ENCODE measurements at places on chromosomes 6 and 20.

DNA sequence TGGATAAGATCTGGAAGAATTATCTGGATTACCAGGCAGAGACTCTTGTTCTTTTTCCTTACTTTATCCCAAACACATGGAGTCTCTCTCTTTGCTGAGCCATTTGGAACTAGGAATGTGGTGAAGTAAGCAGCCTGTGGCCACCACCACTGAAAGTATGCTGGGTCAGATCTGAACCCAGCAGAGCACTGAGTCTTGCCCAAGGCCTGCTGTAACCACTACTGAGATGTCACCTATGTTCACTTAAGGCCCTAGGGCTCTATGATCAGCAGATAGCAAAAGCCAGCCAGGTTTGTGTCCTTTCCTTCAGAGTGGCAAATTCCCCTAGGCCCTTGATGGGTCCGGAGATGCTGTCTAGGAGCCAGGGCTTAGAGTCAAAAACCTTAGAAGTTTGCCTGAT, 103.3 kb upstream of the PLN start:
- DNase-seq, result no peak

DNA sequence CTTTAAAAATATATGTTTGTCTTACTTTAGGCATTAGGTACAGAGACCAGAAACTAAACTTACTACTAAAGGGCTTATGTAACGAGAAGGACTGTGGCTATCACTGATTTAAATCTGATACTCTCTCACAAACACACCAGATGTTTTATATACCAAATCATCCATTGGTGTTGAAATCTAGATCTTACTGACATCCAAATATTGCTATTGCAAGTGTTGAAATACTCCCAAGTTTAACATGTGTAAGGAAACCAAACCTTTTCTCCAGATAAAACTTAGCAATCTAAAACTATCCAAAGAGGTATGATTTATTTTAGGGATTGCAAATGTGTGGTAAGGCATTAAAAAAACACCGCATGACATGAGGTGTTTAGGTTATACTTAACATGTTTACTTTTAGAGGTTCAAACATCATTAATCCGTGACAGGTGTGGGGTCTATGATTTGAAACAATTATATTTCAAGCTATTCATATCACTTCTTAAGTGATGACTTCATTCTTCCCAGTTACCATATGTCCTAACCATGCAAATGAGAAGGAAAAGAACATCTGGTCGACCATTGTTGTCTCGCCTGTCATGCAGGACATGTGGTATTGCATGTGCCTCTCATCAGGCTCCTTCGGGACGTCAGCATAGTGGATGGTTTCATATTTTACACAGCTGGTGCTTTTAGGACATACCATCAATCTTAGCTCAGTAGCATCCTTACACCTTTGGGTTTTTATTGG, 168.3 kb upstream of the SPACA1 start:
- DNase-seq, result peak; percentile 98

DNA sequence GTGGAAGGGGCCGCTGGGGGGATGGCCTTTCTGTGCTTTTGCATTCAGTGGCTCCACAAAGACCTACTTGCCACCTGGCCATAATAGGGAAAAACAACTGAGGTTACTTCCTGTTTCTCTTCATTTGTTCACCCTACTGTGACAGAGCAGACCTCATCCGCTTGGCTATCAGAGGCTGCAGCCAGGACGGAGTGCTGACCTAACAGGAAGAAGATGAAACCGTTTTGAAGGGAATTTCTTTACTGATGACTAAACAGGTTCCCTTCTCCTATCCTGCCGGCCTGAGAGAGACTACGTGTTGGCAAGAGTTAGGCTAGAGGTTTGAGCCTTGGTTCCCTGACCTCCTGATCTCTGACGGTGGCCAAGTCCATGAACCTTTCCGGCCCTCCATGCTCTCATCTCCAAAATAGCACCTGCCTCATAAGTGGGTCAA, 21.3 kb downstream of the PRR18 start:
- peak; percentile 92 for DNase-seq

GRCh38 chr6:138307352-138307751, 70.4 kb upstream of the SMIM28 start:
- no peak for DNase-seq

GRCh38 chr20:9276966-9277468, 208.1 kb downstream of the PLCB4 start:
- no peak for DNase-seq

DNA sequence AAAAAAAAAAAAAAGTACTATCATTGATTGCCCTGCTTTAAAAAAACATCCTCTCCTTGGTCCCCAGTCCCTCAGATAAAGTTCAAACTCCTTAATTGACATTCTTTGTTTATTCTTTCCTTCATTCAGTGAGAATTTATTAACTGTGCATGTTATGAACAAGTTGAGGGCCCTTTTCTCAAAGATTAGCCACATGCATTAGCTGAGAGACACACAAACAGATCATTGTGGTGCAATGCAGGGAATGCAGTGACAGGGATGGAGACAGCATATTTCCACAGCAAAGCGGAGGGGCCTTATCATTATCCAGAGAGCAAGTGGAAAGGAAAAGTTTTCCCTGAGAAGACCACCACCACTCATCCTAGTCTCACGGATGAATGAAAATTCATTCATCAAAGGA, 21.9 kb upstream of the IPCEF1 start:
- no peak for DNase-seq

- DNase-seq, result no peak
Measured at GRCh38 chr6:29603930-29604329, 19.0 kb downstream of the OR2H2 start.

DNA sequence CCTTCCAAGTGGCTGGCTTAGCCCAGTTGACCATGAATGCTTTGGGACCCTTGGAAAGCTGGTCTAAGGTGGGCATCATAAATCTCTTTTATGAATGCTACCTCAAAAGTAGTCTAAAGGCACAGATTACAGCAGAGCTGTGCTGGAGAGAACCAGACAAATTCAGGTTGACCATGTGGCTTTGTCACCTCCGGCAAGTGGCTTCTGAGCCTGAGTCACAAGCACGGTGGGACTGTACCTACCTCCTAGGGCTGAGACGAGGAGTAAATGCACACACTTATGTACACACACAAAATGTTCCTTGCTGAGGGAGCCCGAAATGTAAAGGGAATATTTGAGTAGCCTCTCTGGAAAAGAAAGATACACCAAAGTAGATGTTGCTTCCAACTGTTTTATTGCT, 155.9 kb downstream of the NFATC2 start:
- no peak for DNase-seq

- DNase-seq, result no peak
Measured at GRCh38 chr6:136510782-136511181, 39.4 kb downstream of the MAP7 start.

DNA sequence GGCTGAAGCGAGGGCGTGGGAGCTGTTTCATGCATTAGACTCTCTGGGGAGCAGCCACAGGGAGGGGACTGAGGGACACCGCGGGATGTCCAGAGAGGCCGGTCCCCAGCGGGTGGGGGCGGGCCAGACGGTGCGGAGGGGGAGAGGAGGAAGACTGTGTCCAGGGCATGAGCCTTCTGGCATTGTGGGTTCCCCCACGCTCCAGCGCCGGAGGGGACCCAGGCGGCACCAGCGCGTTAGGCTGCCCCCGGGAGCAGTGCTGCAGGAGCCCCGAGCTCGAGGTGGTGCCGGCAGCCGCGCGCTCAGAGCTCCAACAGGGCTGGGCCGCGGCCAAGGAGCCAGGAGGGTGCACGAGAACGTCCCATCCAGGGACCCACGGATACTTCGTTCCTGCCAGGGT, 14.4 kb downstream of the SLC22A3 start:
- DNase-seq, result no peak

DNA sequence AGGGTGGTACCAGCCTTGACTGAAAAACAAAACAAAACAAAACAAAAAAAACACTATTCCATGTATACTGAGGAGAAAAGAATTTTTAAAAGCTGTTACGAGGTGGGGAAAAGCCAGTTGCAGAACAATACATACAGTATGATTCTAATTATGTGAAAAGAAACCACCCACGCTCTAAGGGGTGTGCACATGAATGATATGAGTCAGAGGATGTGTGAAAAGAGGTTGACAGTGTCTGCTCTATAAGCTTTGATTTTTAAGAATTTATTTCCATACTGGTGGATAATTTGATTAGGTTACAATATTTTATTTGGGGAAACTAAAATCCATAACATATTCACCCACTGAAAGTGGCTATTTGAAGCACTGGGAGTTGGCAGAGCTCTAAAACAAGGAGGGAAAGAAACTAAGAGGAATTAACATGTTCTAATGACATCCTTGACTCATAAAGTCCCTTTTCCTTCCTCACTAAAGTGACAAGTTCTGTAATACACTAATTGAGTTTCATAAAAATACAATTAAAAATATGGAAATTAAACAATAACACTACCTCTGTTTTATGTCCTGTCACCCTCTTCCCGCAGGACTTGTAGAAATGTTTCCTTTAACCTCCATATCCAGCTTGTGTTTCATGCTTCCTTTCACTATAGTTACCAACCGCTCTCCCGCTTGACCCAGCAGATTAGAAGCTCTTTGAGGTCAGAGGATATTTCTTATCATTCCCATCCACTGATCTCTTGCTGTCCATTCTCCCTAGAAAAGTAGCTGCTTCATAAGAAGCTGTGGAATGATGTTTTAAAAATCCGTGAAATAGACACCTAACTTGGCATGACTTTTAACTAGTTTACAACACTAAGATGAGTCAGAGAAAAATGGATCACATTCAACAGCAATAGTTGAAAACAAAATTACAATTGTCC, 118.6 kb upstream of the CCDC28A start:
- DNase-seq, result no peak

DNA sequence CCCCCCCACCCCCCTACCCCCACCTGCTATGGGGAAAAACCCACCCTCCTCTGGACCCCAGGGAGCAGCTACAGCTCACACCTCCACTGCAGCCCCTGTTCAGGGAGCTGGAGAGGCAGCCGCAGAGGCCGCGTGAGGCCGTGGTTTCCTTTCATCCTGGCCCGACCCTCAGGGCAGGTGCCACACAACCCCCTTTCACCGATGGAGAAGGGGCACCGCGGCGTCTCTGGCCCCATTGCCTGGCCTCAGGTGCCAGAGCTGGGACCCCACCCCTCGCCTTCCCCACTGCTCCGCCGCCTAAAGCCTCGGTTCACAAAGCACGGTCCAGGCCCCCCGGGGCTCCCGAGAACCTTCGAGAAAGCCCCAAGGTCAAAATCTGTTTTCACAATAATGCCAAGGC, 11.8 kb upstream of the KCNQ2 start:
- DNase-seq, result no peak

DNA sequence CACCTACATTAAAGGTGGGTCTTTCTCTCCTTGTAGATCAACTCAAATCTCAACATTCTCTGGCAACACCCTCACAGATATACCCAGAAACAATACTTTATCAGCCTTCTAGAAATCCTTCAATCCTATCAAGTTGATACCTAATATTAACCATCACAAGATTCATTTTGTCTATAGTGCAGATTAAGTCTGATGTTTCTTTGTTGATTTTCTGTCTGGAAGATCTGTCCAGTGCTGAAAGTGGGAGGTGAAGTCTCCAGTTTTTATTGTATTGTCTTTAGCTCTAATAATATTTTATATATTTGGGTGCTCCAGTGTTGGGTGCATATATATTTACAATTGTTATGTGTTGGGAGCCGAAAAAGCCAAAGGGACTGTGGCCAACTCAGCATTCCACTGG, 493.9 kb upstream of the ADGRB3 start:
- DNase-seq, result no peak

DNA sequence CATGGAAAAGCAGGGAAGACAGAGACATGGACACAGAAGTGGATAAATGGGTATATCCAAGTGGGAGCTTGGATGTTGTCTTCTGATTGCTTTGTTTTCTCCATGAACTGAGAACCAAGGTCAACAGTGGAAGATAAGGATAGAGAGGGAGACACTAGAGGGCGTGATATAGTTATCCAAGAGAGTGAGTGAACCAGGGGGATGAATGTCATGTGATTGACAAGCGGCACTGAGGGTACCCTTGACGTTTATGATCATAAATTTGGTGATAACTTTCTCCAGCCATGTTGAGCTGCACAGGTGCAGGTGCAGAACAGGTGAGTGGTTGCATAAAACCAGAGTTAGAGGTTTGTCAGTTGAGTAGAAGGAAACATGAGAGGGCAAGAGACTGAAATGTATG, 20.7 kb downstream of the EBF4 start:
- DNase-seq, result peak; percentile 50

GRCh38 chr6:111176038-111176759, 88.9 kb downstream of the SLC16A10 start:
- DNase-seq, result no peak

DNA sequence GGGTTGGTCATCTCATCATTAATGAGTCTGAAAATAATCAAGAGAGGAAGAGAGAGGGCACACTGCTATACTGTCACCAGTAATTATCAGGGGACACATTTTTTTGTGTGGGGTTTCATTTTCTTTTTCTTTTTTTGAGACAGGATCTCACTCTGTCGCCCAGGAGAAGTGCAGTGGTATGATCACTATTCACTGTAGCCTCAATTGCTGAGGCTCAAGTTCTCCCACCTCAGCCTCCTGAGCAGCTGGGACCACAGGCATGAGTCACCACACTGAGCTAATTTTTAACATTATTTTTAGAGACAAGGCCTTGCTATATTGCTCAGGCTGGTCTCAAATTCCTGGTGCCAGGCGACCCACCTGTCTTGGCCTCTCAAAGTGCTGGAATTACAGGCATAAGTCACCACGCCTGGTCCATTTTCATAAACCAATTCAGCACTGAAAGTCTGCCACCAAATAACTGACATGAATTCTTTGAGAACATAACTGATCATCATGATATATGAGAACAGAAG, 43.3 kb downstream of the EPHA7 start:
- no peak for DNase-seq

GRCh38 chr6:158938811-158939254, 61.2 kb downstream of the RSPH3 start:
- DNase-seq, result peak; percentile 5

- DNase-seq, result no peak
Measured at GRCh38 chr6:166653639-166653941, 26.5 kb upstream of the RPS6KA2 start.

- DNase-seq, result no peak
Measured at GRCh38 chr6:43308101-43308989, at the start of gene CRIP3. Gene CRIP3 (minus strand): TSS chr6:43308826. CDS start chr6:43308792, 34 bp downstream.

DNA sequence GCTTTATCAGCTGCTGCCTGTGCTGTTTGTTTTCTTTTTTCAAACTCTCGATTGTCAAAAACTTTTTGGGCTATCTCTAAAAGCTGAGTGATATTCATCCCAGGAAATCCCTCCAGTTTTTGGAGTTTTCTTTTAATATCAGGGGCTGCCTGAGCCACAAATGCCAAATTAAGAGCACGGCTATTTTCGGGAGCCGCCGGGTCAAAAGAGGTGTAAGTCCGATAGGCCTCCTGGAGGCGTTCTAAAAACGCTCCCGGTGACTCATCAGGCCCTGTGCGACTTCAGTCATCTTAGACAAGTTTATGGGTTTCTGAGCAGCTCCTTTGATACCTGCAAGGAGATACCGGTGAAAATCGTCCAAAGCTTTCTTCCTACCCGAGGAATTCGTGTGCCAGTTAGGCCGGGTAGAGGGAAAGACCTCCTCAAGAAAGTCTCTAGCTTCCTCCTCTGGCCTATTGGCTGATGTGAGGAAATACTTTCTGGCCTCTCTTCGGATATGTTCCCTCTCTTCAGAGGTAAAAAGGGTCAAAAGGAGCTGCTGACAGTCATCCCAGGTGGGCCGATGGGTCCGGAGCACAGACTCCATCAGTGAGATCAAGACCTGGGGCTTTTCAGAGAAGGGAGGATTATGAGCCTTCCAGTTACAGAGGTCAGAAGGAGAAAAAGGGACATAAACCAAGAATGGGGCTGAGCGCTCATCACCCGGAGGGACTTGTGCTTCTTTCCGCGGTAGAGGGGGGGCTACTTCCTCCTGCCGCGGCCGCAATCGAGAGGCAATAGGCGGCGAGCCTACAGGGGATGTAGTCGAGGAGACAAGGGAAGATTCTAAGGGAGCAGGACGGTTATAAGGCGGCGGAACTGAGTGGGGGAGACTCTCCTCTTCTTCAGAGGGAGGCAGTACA, 151.1 kb downstream of the TRIM27 start:
- DNase-seq, result no peak

GRCh38 chr6:3523271-3523670, 66.4 kb upstream of the SLC22A23 start:
- no peak for DNase-seq

Data from NAMALWA (cell line).